ENCODE measurements at places on chromosomes 6 and 20.
A peak's percentile ranks its signal among the peaks of the same experiment; 100 is the strongest.

DNA sequence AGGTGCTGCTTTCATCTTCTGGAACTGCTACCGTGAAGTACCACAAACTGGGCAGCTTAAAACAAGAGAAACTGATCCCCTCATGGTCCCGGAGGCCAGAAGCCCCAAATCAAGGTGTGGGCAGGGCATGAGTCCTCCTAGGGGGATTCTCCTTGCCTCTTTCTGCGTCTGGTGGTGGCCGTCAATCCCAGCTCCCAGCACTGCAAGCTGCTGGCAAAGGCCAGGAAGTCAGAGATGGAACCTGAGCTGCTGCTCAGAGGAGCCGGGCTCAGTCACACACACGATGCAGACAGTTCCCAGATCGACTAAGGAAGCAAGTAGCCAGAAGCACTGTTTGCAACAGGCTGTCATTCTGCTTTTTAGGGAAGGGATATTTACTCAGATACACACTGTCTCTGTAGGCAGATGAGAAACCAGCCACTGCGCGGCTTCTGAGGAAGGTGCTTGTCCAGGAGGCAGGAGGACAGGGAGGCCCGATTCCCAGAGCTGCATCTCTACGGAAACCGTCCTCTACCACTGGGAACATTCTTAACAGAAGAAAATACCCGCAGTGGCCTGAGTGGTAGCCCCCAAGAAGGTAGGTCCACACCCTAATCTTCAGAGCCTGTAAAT lies 15.5 kb downstream of the BHLHE23 start:
- no peak for DNase-seq

- peak; percentile 83 for DNase-seq
Measured at GRCh38 chr6:16635810-16636602, 125.3 kb downstream of the ATXN1 start.

GRCh38 chr6:130547723-130548122 lies 181.9 kb downstream of the TMEM200A start:
- DNase-seq: no peak

DNA sequence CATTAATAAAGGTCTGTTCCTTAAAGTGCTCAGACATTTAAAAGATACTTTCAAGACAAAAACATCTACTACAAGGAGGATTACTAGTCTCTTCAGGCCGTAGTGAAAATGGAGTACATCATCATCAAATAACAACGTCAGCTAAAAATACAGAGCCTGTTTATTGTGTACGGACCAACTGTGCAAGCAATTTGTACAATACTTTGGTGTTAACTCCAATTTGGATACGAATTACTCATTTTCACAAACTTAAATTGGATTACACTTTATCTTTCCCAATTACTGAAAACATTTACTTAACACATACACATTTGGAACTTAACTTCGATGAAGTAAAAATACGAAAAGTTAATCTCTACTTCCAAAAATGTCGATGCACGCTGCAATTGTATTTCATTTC lies 802 bp downstream of the CYP39A1 start:
- DNase-seq: no peak

GRCh38 chr6:37188962-37189510 lies 19.1 kb downstream of the PIM1 start:
- DNase-seq: no peak

DNA sequence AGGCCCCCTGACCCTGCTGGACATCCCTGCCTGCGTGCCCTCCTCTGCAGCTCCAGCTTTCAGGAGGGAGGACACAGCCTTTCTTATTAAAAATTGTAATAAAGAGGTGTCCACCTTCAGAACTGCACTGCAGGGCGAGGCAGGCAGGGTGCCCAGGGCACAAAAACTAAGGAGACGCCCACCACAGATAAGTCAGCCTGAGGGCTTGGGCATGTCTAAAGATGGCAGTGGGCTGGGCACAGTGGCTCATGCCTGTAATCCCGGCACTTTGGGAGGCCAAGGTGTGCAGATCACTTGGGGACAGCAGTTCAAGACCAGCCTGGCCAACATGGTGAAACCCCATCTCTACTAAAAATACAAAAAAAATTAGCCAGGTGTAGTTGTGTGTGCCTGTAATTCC lies 7.0 kb upstream of the C20orf144 start:
- no peak for DNase-seq

DNA sequence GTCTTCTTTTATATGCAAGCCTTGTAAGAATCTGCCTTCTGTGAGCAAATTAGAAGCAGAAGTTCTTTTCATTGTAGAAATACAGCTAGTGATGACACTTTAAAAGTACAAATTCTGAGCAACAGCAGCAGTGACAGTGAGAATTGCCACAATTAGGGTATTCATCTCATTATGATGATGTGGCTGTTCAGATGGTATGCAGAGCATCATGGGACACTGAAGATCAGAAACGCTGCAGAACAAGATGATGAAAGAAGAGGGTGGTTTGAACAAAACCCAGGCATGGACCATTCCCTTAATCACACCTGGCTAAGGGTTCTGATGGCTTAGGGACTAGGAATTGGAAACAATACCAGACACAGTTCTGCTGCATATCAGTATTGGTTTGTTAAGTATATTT lies 312.7 kb upstream of the TBX18 start:
- DNase-seq: peak; percentile 65

DNA sequence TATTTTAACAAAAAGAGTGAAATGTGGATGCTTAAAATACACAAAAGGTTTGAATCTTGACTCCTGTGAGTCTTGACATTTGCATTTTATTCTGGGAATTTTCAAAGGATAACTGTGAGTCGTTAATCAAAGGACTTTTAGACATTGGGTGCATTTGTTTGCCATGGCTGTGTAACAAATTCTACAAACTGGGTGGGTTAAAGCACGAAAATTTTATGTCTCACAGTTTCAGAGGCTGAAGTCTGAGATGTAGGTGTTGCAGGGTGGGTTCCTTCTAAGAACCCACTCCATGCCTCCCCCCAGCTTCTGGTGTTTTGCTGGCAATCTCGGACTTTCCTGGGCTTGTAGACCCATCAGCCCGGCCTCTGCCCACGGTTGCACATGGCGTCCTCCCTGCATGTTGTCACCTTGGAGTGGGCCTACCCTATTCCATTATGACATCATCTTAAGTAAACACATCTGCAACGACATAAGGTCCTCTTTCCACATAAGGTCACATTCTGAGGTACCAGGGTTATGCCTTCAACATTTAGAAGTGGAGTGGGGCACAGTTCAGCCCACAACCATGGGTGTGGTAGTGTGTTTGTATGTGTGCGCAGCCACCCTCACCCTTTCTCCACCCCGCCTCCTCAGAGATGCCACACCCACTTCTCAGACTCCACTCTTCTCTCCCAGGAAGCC lies 113.1 kb downstream of the FOXA2 start:
- no peak for DNase-seq

GRCh38 chr20:17655286-17655651 lies 26.8 kb downstream of the RRBP1 start:
- DNase-seq: peak; percentile 61

DNA sequence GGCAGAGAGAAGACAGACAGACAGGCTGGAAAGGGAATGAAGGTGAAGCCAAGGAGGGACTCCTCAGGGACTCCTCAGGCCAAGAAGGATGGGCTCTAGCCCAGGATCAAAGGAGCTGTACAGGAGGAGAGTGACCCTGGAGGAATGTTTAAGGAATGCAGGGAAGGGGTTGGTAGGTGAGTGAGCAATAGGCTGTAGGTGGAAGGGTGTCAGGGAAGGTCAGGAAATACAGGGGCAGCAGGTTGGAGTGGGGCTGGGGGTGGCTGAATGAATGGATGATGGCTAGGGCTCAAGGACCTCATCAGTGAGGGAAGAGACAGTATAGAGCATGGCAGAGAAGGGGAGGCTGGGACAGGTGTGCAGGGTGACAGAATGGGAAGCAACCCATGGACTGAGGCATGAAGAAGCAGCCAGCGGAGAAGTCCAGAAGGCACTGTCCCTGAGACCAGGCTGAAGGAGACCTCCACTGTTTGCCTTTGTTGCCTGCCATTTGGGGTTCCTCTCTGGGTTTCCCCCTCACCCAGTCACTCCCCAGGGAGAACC lies 13.2 kb downstream of the SYNGAP1 start:
- DNase-seq: no peak

DNA sequence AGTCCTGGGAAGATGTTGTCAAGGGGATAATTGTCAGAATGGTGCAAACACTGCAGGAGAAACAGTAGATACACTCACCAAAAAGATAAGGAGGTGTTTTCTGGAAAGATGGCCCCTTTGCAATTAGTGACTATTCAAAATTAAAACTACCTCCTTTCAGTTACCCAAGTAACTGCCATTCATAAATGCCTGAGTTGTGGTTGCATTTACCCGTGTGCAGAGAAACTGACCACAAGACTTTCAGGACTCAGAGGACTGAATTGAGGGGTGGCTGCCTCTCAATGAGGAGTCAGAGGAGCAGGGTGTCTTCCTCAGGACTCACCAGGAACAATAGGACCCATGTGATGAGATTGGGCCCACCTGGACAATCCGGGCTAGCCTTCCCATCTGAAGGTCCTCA lies 39.0 kb downstream of the GCM1 start:
- DNase-seq: no peak

DNA sequence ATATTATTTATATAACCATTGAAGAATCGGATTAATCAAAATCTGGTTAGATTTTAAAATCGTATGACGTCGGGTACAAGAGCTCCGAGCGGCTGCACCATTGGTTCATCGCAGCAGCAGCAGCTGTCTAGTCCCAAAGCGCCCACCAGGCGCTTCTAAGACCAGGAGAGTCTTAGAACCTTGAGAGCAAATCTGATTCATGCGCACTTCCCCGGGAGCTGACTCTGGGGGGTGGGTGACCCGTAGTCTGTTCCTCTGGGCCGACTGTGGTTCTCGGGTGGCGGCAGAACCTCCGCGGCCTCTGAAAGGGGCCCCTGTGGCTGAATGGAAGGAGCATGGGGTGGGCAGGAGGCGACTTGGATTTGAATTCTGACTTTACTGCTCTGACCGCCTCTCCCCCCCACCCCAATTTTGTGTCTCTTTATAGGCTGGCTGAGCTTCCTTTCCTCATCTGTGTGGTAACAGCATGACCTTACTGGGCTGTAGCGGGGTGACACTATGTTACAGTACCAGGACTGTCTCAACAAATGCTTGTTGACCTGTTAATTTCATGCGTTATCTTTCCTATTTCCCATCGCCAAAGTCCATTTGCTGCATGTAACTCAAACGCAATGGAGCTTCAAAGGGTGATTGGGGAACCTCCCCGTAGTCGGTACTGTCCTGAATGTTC lies 119.7 kb downstream of the RTN4IP1 start:
- peak; percentile 57 for DNase-seq

DNA sequence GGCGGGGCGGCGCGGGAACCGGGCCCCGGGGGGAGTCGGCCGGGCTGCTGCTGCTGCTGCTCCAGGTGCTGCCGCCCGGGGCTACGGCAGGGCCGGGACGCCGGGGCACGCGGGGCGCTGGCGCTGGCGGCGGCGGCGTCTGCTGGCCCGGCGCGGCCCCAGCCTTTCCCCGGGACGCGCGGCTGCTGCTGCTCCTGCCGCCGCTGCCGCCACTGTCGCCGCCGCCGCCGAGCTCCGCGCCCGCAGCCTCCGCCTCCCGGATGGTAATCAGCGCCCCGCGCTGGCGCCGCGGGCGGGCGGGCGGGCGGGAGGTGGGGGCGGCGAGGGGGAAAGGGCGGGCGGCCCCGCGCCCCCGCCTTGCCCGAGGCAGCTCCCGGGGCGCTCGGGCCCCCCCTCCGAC lies 306 bp downstream of the EBF4 start:
- no peak for DNase-seq

DNA sequence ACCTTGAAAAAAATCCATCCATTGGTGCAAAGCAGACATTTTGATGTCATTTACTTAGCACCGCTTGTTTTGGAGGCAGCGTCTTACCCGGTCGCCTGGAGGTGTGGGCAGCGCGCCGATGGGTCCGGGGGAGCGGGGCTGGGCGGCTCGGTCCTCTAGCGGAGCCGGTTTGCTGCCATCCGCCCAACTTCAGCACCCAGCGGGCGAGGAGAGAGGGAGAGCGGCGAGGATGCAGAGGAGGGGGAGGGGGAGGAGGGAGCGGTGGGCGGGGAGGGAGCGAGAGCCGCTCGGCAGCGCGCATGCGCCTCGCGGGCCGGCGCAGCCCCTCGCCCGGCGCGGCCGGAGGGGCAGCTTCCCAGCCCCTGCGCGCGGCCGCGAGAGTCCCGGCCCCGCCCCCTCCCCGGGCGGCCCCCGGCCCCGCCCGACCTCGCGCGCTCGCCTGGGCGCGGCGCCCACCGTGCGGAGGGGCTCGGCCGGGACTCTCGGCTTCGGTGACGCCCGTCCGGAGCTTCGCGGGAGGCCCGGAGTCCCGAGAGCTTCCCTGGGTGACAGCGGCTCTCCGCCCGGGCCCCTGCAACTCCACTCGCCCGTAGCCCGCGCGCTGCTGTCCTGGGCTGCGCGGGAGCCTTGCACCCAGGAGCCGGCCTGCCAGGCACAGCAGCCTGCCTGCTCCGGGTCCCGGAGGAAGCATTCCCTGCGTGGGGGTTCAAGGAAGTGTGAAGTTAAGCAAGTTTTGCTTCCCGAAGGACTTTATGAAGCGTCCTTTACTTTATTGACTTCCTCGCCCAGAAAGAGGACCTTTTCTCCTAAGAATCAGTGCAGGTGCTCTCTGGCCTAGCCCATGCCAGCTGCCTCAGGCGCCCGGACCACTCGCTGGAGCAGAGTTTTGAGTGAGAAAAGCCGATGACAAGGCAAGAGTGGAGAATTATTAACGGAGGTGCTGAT lies at the start of gene RGS17:
Gene RGS17, minus strand, starts transcription at position 246 of the 945 bp plus-strand sequence. CDS start 87,264 bp downstream, outside the sequence.
- peak; percentile 84 for DNase-seq

DNA sequence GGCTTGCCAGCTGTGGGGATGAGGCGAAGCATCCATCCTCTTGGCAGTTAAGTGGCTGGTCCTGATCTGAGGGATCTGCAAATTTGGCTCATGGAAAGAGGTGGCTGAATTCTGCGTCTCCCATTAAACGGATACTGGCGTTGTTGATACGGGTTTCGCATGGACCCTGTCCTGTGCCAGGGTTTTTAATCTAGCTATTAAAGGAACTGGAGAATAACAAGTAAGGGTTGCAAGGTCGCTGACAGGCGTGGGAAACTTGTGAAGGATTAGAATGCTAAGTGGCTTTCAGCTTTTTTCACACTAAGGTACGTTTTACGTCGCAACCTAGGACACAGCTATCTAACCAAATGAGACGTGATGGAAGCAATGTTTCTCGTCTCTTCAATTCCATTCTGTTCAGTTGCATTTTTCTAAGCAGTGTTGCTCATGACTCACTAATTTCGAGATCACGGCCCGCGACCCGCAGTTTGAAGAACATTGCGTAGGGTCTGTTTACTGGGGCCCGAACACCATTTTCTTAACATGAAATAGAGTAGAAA lies 852 bp downstream of the GMNN start:
- DNase-seq: peak; percentile 55

- DNase-seq: no peak
Measured at GRCh38 chr6:100678027-100678426, 203.1 kb downstream of the ASCC3 start.

- peak; percentile 63 for DNase-seq
Measured at GRCh38 chr6:97186416-97186999, 96.5 kb downstream of the MMS22L start.

DNA sequence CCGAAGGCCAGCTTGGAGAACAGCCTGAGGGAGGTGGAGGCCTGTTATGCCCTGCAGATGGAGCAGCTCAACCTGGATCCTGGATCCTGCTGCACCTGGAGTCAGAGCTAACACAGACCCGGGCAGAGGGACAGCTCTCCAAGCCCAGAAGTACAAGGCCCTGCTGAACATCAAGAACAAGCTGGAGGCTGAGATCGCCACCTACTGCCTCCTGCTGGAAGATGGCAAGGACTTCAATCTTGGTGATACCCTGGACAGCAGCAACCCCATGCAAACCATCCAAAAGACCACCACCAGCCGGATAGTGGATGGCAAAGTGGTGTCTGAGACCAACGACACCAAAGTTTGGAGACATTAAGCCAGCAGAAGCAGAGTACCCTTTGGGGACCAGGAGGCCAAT lies 223.5 kb upstream of the ID4 start:
- no peak for DNase-seq

Data from fibroblast of skin of scalp (primary cell).